HS-5 (cell line): ENCODE measurements at places on chromosomes 11 and 22.

GRCh38 chr11:87970762-87971161 lies 204.5 kb downstream of the RAB38 start:
- no peak for DNase-seq

DNA sequence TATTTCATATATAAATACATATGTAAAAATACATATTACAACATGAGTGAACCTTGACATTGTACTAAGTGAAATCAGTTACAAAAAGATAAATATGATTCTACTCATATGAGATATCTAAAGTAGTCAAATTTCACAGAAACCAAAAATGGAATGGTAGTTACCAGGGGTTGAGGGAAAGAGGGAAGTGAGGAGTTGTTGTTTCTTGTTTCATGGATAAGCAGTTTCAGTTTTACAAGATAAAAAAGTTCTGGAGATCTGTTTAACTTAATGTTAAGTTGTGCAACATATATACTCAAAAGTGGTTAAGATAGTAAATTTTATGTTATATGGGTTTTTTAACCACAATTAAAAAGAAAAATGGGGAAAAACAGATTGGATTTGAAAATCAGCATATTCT lies 107.7 kb downstream of the ELP4 start:
- no peak for DNase-seq

- DNase-seq: no peak
These were observed 47.8 kb downstream of the TEAD1 start for GRCh38 chr11:12721816-12722604.

DNA sequence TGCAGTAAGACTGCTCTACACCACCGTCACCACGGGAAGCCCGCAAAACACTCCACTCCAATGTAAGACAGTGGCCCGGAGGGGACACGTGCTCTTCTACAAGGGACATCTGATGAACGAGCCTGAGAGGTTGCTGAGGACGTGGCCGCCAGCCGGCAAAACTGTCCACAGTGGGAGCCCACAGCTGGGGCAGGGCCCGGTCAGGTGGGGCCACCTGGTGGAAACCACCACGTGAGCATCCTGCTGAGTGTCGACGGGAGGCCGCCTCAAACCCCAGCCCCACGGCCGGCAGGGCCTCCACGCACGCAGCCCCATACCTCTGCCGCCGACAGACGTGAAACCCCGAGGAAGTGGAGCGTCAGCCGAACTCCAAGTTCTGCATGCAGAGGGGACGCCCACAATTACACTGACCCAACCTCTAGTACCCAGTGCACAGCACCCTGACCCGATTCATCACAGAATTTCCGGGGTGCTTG lies 42.6 kb downstream of the BRD1 start:
- no peak for DNase-seq

GRCh38 chr11:72327606-72328005 lies 83.6 kb upstream of the PHOX2A start:
- DNase-seq: no peak

DNA sequence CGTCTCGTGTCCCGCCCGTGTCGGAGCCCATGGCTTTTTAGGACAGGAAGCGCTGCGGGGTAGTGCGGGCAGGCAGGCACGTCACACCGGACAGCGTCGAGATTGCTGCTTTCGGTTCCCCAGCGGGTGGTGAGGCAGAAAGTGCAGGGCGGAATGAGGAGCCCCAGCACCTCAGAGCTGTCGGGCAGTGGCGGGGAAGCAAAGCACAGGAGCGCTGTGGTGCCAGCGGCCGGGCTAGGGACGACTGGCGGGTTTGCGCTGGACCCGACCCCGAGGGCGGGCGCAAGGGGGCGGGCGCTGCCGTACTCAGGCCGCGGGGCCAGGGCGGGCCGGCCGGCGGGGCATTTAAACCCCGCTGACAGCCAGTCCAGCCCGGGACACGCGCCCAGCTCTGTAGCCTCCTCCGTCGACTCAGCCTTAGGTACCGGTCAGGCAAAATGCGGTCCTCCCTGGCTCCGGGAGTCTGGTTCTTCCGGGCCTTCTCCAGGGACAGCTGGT lies at the start of gene SLC37A2:
Gene SLC37A2, plus strand, starts transcription at position 375 of the 498 bp plus-strand sequence. Its CDS starts 63 bp downstream, at position 438.
- DNase-seq: no peak
